Right ventricle myocardium superior (tissue), 1 donor: ENCODE measurements at places on chromosomes 3 and 15.

- no peak for DNase-seq
These were observed 533.4 kb downstream of the FOXP1 start for GRCh38 chr3:71050166-71050537.

DNA sequence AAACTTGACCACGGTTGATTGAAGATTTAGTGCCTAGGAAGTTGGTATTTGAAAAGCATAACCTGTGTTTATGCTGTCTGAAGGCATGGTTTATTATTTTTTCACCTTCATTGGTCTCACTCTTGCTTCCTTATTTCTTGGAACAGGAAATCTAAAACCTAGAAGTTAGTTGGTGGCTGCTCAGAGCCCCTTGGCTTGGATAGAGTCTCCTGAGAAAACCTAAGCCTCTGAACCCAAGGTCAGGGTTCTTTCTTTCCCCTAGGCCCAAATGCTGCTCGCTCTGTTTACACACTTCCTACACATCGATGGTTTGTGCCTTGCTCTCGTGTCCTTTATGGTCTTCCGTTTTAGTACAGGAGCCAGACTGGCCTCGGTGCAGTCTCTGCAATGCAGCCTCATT lies 82.2 kb downstream of the TRAK1 start:
- DNase-seq, result no peak

DNA sequence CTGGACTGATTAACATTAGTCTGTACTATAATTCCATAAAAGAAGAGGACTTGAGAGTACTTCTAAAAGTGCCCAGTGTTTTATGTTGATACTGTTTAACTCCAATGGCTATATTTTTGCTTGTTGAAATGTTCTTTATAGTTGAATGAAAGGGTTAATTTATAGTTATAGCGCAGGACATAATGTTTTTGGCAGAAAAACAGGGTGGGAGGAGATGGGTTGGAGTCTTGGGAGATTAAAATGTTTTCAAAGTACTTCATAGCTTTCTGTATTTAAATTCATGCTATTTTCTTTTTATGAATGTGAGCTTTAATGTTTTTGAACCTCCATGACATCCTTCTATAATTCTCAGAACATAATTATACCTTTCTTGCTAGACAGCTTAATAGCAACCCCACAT lies 108.2 kb downstream of the CNTN3 start:
- no peak for DNase-seq

- no peak for DNase-seq
These were observed 10.7 kb upstream of the CNTN6 start for GRCh38 chr3:1082108-1082507.

DNA sequence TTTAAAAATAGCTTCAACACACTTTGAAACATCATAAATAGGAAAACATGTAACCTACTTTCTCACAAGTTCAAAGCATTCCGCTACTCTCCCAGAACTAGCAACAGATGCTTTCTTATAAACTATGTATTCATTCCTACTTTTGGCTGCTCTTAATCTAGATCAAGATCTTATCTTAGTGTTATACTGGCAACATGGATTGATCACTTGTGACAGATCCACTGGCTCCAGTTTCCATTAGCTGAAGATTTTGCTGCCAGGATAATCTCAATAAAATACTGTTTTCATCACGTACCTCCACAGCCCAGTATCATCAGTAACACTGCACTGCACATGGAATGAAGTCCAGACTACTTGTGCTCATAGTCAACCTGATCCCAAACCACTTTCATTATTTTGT lies 491.7 kb upstream of the AGTR1 start:
- DNase-seq, result no peak

DNA sequence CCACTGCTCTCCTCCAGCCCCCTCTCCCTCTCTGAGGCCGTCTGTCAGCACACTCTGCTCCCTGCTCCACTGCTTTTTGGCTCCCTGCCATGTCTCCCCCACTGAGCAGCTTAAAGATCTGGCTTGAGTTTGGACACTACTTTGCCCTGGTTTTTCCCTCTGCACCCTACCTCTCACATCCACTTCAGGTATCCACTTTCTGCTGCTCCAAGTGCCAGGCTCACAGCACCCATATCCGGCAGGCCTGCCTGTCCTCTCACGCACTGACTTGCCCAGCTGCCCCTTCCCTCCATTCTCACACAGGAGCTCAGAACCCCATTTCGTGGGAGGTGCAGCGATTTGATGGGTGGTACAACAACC lies 3.7 kb downstream of the DUOX1 start:
- DNase-seq, result no peak

DNA sequence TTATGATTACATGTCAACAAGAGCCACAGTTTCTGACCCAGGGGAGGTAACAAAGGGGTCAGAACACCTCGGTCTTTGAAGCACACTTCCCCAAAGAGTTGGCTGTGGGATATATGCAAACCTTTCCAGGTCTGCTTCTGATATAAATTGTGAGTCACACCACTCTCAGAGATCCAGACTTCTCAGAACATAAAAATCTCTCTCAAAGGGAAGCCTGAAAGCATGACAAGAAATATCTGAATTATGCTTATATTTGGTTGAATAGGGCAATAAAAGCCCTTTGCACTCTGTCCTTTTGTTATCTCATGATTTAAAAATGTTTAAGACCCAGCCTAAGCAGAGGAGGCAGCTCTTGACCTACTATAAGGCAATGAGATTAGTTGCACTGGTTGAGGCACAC lies 56.8 kb downstream of the MYH15 start:
- DNase-seq, result no peak

DNA sequence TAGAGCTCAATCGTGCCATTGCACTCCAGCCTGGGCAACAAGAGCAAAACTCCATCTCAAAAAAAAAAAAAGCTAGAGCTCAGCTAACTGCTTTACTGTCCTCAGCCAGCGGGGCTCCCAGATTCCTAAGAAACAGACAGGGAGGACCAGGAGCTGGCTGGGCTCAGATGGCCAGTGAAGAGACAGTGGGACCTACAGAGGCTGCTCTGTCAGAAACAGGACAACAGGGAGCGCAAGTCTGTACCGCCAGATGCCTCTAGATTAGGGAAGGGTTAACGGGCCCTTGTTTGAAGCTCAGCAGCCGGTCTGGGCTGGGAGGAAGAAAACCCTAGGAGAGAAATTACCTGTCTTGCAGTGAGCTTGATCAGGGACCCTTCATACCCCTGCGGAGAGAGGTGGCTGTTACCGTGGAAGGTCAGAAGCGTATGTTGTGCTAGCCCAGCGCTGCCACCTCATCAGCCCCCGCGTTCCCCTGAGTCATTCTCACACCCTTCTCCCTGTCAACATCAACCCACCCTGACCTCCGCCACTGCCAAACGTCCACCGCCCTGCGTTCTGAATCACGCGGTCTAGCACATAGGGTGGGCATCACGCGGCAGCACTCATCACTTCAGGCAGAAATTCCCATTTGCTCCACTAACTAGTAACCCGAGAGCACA lies 25.3 kb downstream of the RBPMS2 start:
- no peak for DNase-seq

DNA sequence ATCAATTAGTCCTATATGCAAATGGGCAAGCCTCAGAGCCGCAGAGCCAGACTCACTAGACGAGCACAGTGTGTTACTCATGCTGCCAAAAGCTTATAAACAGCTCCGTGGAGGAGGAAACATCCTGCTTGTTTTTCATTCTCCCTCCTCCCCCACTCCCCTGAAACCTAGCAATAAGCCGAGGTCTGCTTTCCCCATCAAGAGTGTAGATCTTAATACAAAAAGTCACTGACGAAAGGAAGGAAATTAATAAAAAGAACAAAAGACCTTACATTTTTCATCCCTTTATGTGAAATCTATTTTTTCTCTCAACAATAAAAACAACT lies 88.5 kb downstream of the XXYLT1 start:
- no peak for DNase-seq

DNA sequence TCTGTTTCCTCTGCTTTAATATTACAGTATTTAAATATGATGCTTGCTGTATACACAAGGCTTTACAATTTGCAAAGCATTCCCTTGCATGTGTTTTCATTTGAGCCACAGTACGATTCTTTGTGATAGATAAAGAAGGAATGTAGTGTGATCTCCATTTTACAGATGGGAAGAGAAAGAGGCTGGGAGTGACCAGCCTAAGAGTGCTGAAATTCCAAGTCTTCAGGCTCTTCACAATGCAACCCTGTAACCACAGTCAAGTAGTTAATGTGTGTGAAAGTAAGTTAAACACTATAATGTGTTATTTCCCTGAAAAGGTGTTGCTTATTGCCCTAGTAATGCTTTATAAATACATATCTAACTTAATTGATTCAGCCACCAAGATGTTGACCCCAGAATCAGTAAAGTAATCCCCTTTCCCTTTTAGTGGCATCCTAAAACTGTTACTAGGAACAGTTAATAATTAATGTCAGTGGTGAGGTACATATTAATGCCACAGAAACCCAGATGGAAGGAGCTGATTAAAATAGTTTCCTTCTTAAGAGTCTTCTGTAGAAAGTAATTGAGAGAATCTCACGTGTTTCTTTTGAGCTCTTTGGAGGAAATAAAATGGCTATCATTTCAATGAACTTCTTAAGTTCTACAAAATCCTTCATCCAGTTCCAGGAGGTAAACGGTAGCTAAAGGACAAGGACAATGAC lies 110.4 kb downstream of the IL12A start:
- no peak for DNase-seq

- DNase-seq, result no peak
These were observed 357.0 kb downstream of the NR2F2 start for GRCh38 chr15:96687388-96688107.

DNA sequence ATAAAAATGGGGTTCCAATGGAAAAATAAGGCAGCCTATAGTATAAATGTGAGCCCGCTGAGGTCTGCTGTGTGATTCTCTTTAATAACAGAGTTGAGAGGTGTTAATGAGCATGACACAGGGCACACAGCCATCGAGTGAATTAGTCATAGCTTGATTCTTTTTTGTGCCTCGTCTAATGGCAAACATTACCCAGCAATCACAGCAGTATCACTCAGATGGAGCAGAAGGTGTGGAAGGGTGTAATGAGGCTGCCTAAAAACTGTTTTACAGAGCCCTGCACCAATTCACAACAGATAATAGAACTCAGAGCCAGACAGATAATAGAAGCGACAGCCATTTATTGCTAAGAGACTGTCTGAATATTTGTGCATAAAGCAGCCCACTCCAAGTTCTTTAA lies 178.6 kb upstream of the TPRG1 start:
- DNase-seq, result no peak

DNA sequence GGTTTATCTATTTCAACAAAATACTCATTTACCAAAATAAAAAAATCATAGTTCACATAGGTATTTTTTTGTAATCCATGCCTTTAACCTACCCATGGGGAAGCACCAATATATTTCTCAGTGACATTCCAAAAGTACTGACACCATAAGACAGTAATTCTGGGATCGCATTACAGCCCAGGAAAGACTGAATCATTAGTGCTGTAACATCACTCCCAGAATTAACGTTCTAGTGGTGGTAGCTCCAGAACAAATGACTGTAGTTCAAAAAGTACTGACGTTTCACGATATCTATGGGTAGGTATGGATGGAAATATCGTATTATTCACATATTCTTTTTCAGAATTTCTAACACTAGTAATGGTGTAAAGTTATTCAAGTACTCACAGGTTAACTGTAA lies 54.3 kb upstream of the NEK10 start:
- DNase-seq, result no peak

DNA sequence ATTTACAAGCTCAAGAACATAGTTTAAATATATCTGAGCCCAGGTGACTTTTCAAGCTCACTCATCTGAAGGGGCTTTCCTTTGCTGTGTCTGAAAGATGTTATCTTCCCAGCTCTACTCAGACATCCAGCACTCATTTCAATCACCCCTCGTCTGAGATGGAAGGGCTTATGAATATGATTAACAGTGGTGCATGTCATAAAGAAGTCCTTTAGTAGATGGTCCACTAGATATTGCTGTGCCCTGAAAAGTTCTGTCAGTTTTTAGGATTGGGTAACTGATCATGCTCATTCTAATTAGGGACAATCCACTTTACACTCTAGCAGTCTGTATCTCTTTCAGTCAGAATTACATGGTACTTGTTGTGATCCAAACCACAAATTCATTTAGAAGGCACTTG lies 28.3 kb downstream of the RETNLB start:
- no peak for DNase-seq

GRCh38 chr15:90000186-90001001 lies 730 bp upstream of the ZNF710 start:
- DNase-seq, result peak; percentile 62

- DNase-seq, result no peak
These were observed 1082.6 kb upstream of the EPHA6 start for GRCh38 chr3:95731753-95732152.

DNA sequence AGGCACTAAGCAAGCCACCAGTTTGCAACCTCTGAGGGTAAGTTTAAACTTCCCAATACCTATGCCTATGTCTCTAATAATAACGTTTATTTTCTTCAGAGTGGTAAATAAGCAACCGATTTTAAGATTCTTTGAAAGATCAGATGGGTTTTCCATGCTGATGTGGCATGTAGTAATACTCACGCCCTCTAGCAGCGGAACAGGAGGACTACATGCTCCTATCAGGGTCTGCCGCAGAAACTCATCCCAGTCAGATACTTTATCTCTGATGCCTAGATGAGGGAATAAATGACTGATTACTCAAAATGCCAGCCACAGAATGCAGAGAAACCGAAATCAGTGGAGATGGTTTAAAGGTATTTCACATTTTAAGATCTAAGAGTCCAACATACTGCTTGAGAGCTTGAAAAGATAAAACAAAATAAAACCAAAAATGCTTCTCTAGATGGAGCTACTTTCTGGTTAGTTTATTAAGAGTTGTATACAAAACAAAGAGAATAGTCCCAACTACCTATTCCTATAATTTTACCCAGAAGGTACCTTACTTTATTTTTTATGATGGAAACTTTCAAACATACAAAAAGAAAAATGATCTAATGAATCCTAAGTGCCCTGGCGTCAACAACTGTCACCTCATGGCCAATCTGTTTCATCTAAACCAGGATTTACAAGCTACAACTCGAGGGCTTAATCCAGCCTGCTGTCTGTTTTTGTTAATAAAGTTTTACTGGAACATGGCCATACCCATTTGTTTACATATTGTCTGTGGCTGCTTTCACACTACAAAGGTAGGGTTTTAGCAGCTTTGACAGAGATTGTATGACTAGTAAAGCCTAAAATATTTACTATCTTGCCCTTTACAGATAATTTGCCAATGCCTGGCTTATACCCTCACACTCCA lies 37.5 kb upstream of the STIMATE start:
- DNase-seq, result no peak

DNA sequence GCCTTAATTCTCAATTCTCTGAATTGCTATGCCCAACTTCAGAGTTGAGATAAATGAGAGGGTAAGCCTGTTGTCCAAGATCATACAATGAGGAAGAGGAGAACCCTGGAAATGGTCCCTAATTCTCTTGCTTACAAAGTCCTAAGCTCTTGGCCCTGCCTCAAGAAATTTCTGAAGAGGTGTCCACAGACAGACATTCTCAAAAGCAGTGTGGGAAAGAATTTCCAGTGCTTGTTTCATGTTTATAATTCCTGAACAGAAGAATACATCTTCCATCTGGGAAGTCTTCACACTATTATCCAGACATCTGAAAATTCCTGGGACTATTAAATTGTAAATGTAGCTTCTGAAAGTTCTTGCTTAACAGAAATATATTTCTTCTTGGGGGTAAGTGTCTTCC lies 166.8 kb upstream of the LRTM1 start:
- DNase-seq, result no peak

- DNase-seq, result no peak
These were observed 542.7 kb upstream of the MDFIC2 start for GRCh38 chr3:70855149-70855548.

GRCh38 chr3:85254738-85255137 lies 295.9 kb downstream of the CADM2 start:
- no peak for DNase-seq

- no peak for DNase-seq
These were observed 98.2 kb downstream of the MEIS2 start for GRCh38 chr15:37002041-37002672.
